Mammary epithelial cell (primary cell): ENCODE measurements at places on chromosomes 12 and 14.

DNA sequence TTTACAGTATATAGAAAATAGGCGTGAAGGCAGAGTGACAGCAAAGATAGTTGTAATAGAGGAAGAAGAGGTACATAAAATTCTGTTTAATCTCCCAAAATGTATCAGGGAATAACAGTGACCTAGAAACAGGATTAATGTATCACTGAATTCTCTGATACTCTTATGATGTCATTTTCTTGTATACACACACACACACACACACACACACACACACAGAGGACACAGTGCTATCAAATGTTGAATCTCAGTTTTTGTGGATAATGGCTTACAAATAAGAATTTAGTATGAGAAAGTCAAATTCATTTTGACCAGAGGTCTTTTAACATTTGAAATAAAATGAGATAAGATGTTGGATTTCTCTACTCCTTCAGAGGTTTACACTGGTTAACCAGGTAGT, 4.3 kb upstream of the LRIG3 start:
- DNase-seq, result no peak

DNA sequence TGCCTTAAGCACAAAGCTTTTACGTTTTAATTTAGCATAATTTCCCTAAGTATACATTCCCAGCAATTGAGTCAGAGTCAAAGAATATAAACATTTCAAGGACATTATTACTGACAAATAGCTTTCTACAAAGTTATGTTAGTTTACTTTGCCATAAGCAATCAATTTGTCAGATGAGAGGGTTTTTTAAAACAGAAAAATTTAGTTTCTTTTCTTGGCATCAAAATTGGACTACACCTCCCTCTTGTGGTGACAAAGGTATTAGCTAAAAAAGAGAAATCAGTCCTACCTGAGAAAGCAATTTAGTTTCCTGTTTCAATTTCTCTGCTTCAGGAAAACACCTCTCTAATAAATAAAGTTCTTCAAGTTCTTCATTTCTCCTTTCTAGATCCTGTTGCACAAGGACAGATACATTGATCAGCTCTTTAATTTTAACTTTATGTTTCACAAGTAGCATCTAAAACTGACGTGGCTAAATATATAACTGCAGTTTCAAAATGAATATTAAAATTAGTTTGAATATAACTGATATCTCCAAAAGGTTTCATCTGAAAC, 39.9 kb downstream of the DNAI7 start:
- DNase-seq, result no peak

DNA sequence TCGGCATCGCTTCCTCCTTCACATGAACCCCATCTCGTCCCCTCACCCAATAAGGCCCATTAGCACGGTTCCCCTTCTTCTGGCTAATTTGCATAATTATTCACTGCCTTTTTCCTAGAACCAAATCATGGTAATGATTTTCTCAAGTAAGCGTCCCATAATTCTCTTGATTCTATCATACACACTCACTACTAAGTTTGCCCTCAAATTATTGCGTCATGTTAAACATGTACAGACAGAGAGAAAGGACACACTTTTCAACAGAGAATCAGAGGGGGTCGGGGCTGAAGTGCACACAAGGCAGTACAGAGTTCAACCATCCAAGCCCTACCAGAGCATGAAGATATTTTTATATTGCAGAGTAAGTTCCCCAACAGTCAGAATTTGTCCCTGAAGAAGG, 256.6 kb downstream of the FOXN3 start:
- no peak for DNase-seq

DNA sequence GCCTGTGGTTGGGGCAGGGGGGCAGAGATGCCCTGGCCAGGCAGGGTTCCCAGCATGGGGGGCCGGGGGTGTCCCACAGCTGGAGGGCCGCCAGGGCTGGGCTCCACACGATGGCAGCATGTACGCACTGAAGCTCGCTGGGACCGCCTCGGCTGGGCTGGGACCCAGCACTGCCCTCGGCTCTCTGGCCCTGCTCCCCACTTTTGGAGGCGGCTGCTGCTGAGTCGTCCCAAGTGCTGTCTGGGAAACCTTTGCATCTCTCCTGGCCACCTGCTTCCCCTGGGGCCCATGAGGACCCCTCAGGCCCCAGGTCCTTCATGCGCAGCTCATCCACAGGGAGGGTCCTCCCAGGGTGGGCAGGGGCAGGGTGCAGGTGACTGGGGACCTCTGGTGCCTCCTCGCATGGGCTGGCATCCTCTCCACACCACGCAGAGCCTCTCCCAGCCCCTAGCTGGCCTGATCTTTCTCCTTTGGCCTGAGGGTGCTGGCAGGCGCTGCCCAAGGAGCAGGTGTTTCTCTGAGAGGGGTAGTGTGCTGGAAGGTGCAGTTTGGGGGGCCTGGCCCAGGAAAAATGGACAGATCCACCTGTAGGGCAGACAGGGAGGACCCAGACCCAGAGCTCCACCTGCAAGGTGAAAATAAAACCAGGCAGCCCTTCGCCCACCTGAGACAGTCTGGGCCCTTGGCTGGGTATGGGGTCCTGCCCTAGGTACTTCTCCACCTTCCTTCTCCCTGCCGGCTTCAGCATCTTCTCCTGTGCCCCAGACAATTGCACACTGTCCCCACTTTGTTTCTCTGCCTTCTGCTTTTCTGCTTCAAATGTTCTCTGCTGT, 46.9 kb downstream of the DLK1 start:
- no peak for DNase-seq
